ENCODE measurements at places on chromosomes 2 and 18.
A peak's percentile ranks its signal among the peaks of the same experiment; 100 is the strongest.

DNA sequence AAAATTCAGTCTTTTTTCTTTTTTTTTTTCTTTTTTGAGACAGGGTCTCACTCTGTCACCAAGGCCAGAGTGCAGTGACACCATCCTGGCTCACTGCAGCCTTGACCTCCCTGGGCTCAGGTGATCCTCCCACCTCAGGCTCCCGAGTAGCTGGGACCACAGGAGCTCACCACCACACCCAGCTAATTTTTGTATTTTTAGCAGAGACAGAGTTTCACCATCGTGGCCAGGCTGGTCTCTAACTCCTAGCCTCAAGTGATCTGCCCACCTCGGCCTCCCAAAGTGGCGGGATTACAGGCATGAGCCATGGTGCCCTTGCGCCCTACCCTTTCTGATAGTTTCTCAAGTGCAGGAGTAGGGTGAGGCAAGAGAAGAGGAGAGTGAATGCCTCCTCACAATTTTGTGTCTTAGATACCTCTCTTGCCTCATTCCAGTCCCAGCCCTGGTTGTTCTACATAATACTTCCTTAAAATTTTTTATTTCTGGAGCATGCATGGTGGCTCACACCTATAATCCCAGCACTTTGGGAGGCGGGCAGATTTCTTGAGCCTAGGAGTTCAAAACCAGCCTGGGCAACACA, 68.2 kb upstream of the CAB39 start:
- peak; percentile 26 for DNase-seq

DNA sequence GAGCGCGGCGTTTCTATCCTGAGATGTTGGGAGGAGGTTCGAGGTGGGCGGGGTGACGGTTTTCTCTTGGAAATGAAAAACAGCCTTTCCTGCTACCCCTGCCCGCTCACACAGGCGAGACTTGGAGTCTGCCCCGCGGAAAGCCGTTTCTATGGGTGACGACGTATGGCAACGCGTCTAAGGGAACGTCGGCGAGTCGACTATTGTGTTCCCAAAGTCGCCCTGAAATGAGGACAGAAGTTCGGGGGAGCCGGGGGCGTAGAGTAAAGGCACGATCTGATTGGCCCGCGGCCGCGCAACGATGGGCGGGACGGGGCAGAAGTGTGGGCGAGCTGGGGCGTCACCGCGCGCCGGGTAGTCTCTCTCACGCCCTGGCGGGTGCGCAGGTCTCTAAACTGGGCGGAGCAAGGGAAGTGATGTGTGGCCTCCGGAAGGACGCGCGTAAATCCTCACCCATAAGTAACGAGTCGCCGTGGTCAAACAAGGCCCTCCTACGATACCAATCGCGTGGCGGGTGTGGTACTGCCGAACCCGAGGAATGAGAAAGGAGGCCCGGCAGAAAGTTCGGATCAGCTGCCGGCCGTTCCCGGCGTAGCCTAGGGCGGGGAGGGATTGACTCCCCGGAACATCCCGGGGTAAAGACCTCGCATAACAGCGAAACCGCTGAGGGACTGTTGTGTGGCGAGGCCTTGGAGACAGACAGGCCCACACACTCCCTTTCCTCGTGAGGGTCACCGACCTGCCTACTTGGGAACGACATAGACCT, 89.6 kb downstream of the FAM161A start:
- DNase-seq: peak; percentile 96

- no peak for DNase-seq
Measured at GRCh38 chr2:29054430-29054829, 19.9 kb downstream of the PCARE start.

- DNase-seq: no peak
Measured at GRCh38 chr2:99140860-99141109, 722 bp upstream of the C2orf15 start.

- DNase-seq: peak; percentile 6
Measured at GRCh38 chr2:96150007-96150640, 4.9 kb upstream of the DUSP2 start.

DNA sequence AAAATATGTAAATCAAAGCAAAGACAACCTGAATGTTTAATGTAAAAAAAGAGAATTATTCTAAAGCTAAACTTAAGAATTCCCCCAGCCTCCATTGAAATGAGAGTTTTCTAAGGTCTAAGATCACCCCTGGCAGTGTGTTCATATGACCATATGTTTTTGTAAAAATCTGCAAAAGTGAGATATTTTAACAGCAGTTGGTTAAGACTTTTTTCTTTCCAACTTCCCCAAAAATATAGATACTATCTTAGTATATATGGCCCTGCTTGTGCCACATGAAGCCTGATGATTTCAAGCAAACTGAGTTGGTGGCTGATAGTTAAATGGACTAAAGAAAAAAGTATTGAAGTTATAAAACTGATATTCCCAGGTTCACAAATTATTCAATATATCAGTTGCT, 35.4 kb downstream of the ZNF804A start:
- DNase-seq: no peak

- peak; percentile 53 for DNase-seq
Measured at GRCh38 chr2:64655018-64655664, 1.4 kb upstream of the SERTAD2 start.

DNA sequence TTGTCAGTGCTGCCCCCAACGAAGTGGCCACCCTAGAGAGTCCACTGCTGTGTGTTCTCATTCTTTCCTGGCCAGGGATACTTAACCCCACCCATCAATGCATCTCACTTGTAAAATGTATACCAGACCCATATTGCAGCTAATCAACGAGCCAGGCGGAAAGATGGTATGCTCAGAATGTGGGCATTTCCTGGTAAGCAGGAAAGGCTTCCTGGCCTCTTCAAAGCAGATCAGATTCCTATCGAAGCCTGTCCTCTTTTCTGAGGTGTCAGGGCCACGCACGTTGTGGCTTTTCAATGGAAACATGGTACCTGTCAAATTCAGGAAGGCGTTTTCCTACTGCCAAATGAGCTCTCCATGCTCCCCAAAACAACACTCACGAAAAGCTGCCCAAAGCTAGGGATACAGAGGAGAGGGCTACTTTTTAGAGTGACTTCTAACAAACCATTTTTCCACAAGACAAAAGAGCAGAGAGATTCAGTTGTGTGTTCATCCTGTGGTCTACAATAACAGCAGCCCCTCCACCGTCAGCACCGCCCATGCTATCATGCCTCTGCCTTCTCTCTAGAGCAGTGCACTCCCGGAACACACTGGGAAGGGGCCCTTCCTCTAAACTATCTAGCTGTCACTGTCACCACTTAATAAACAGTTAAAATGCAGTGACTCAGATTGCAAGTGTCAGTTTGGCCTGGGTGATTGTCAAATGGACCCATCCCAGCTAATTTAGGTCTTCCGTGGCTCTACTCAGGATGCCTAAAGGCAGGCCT, 535.1 kb downstream of the RNF144A start:
- DNase-seq: peak; percentile 42

DNA sequence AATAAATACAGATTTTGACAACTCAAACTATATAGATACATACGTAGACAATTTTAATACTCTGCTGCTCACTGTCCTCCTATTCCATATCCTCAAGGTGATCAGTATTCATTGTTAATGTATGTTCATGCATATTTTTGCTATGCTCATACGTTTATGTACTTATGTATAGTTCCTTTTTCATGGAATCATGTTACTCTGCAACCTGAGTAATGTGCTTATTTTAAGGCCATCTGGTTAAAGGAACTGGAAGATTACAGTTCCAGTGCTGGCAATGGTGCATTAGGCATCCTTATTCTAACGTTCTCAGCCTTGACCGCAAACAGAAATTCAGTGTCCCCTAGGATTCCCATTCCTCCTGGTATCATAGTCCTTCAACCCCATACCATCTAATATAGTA, 385.0 kb upstream of the TNP1 start:
- no peak for DNase-seq

- no peak for DNase-seq
Measured at GRCh38 chr2:122019724-122020123, 264.3 kb downstream of the TSN start.

DNA sequence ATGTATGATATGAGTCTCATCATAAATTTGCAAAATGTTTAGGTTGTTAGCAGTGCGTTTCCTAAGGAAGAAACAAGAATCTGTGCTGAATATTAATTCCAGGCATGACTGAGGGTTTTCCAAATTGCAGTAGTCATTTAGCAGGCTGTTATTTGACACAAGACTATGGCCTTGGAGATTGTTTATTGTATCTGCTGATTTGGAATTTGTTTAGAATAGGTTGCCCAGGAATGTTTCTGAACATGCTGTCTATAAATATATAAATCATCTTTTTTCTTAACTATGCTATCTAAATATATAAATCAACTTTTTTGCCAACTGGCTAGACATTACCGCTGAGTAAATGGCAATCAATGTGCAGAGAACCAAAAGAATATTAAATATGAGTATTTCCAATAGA, 90.9 kb downstream of the DOK6 start:
- no peak for DNase-seq

Data from stimulated activated naive CD8-positive, alpha-beta T cell treated with anti-CD3 and anti-CD28 coated beads, Interleukin-15, Interleukin-2, amounts not matched to agents 100 U/mL and 50 U/mL, for 24 hours (primary cell).